ENCODE measurements at places on chromosomes 5 and 9. TPM values are rescaled to one million over a fixed set of nuclear protein-coding genes. Genes with fewer than 3 reads are reported as not detected.
A peak's percentile ranks its signal among the peaks of the same experiment; 100 is the strongest.

GRCh38 chr5:65199993-65200675, 281.6 kb downstream of the ADAMTS6 start:
- no peaks in the 10 kb centered on the region for H3K4me1 ChIP-seq
- H3K36me3 ChIP-seq: no peaks in the 10 kb centered on the region
- no peaks in the 10 kb centered on the region for H3K27me3 ChIP-seq
- DNase-seq: no peak
- no peak overlapping the region for H3K4me3 ChIP-seq

DNA sequence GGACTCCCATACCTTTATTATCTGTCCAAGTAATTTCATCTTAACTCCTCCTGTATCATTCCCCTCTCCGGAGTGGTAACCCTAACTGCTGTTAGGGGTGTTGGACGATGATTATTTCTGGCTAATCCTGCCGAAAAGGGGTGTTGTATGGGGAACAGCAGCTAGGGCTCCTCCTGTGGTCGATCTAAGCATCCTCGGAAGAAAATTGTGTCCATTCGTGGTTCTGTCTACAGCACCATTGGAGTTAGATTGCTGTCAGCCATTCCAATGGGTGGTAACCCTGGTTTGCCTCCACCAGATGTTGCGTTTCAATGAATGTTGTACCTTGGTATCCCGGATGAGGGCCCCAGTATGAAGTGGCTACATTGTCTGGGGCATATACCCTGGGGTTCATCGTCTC, 35.6 kb upstream of the LMNB1 start:
- H3K4me1 ChIP-seq: no peaks in the 10 kb centered on the region
- no peaks in the 10 kb centered on the region for H3K27me3 ChIP-seq
- H3K36me3 ChIP-seq: no peaks in the 10 kb centered on the region

PCDHGA2 gene
- total RNA-seq: 0.04 TPM

DNA sequence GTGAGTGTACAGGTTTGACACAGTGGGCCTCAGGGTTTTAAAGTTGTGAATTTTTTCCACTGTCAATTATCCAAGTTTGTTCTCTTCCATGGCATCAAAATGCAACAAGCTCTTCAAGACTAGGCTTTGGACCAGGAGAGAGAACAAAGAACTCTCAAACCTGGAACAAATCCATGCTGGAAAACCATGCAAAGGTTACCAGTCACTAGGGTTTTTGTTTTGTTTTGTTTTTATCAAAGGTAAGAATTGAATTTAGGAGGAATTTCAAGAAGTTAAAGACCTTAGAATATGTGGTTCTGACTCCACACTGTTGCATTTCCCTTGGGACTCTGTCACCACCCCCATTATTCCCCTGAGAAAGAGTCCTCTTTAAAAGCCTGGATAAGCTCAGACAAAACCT, 191.1 kb upstream of the PIK3R1 start:
- DNase-seq: no peak
- H3K27ac ChIP-seq: no peak overlapping the region
- no peaks in the 10 kb centered on the region for H3K4me1 ChIP-seq
- H3K4me3 ChIP-seq: no peak overlapping the region

DNA sequence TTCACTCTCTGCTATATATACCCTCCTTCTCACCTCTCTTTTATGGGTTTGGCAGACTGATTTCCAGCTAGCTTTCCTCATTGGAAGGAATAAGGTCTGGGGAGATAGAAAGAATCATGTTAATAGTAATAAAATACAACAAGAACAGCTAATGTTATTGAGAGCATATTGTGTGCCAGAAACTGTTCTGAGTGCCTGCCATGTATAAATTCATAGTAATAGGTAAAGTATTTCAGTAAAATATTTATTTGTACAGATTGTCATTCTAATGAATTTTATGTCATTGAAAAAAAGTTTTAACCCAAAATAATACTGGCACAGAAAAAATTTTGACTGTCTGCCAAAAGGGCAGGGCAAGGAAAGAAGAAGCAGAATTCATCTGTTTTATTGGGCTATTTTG, 834.9 kb upstream of the ZNF608 start:
- DNase-seq: no peak
- H3K36me3 ChIP-seq: no peaks in the 10 kb centered on the region
- no peak overlapping the region for H3K27ac ChIP-seq

- no peaks in the 10 kb centered on the region for H3K36me3 ChIP-seq
- no peak overlapping the region for H3K27ac ChIP-seq
- no peak for DNase-seq
Observed at GRCh38 chr9:124558777-124559470, 51.7 kb upstream of the NR5A1 start.

- no peak overlapping the region for H3K4me3 ChIP-seq
- DNase-seq: no peak
- H3K27ac ChIP-seq: no peak overlapping the region
- no peaks in the 10 kb centered on the region for H3K27me3 ChIP-seq
- no peaks in the 10 kb centered on the region for H3K4me1 ChIP-seq
Observed at GRCh38 chr5:140540227-140540626, 7.2 kb upstream of the EIF4EBP3 start.

DNA sequence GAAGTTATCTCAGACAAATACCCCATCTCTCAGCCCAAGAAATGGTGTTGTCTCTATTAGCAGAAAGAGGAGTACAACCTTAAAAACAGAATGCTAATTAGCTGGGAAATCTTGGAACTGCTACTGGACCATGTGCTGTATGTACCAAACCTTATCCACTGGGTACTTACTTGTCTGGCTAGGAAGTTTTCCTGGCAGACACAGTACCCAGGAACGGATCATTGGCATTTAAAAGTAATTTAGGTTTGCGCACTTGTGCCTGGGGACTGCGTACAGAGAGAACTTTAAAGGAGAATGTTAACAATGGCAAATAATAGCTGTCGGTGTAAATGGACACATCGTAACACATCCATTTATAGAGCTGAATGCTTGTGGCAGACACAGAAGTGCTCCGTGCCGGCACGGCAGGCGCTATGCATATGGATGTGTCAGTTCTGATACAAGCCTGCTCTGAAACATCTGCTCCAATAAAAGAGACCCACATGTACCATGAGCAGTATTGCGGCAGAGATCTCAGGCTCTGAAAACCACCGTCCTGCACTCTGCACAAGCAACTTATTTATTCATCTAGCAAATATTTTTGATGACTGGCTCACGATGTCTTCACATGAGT, 290.6 kb upstream of the PANK3 start:
- no peak for DNase-seq
- H3K4me3 ChIP-seq: no peak overlapping the region
- no peak overlapping the region for H3K27ac ChIP-seq
- no peaks in the 10 kb centered on the region for H3K27me3 ChIP-seq
- no peaks in the 10 kb centered on the region for H3K4me1 ChIP-seq
- H3K36me3 ChIP-seq: no peaks in the 10 kb centered on the region

DNA sequence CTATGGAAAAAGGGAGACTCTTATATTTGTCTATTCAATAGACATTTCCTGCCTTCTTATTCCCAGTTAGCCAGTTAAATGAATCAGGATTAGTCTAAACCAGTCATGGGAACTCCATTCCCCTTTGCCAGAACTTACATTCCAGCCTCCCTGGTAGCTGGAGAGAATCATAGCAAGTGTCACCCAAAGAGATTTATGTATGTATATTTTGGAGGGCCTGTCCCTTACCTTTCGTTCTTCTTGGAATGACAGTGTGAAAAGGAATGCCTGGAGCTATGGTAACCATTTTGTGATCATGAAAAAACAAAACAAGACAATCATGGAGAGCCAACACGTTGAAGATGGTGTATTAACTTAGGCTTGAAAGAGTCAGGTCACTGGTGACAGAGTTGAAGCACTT, 627.7 kb downstream of the CCDC171 start:
- no peak overlapping the region for H3K4me3 ChIP-seq
- no peaks in the 10 kb centered on the region for H3K27me3 ChIP-seq
- H3K27ac ChIP-seq: no peak overlapping the region
- no peak for DNase-seq
- H3K36me3 ChIP-seq: no peaks in the 10 kb centered on the region

- H3K4me3 ChIP-seq: peak overlapping the region; percentile 71
- no peak overlapping the region for H3K27ac ChIP-seq
- H3K36me3 ChIP-seq: no peaks in the 10 kb centered on the region
- peaks cover 34% of the 10 kb centered on the region for H3K4me1 ChIP-seq
- no peak for DNase-seq
Observed at GRCh38 chr5:179796877-179797608, 3.3 kb downstream of the LTC4S start.

GRCh38 chr5:116613445-116613844, 38.8 kb upstream of the SEMA6A start:
- H3K4me3 ChIP-seq: no peak overlapping the region
- H3K36me3 ChIP-seq: no peaks in the 10 kb centered on the region
- no peak overlapping the region for H3K27ac ChIP-seq
- H3K27me3 ChIP-seq: no peaks in the 10 kb centered on the region
- no peaks in the 10 kb centered on the region for H3K4me1 ChIP-seq

PHF24 gene
- not detected for total RNA-seq

QRFP gene
- total RNA-seq: not detected

- H3K4me1 ChIP-seq: no peaks in the 10 kb centered on the region
- H3K4me3 ChIP-seq: no peak overlapping the region
- H3K36me3 ChIP-seq: no peaks in the 10 kb centered on the region
- DNase-seq: no peak
- no peak overlapping the region for H3K27ac ChIP-seq
- H3K27me3 ChIP-seq: no peaks in the 10 kb centered on the region
Observed at GRCh38 chr5:90873033-90873517, 314.5 kb downstream of the ADGRV1 start.

DNA sequence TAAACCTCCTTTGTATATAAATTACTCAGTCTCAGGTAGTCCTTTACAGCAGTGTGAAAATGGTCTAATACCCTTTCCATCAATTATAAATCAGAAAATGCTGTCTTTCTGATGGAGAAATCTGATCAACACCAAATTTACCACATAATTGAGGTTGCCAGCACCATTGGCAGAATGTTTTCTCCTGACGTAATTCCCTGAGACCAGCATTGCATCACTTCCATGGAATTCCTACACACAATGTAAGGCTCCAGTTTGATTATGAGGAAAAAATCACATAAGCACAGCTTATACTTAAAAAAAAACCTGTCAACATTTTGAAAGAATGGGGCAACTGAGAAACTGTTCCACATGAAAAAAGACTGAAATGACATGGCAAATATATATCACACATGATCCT, 618.7 kb upstream of the CDH6 start:
- no peaks in the 10 kb centered on the region for H3K36me3 ChIP-seq
- H3K4me3 ChIP-seq: no peak overlapping the region
- no peak overlapping the region for H3K27ac ChIP-seq
- no peaks in the 10 kb centered on the region for H3K27me3 ChIP-seq
- no peak for DNase-seq
- H3K4me1 ChIP-seq: no peaks in the 10 kb centered on the region

PCDHGA4 gene
- 11.1 TPM for total RNA-seq

DNA sequence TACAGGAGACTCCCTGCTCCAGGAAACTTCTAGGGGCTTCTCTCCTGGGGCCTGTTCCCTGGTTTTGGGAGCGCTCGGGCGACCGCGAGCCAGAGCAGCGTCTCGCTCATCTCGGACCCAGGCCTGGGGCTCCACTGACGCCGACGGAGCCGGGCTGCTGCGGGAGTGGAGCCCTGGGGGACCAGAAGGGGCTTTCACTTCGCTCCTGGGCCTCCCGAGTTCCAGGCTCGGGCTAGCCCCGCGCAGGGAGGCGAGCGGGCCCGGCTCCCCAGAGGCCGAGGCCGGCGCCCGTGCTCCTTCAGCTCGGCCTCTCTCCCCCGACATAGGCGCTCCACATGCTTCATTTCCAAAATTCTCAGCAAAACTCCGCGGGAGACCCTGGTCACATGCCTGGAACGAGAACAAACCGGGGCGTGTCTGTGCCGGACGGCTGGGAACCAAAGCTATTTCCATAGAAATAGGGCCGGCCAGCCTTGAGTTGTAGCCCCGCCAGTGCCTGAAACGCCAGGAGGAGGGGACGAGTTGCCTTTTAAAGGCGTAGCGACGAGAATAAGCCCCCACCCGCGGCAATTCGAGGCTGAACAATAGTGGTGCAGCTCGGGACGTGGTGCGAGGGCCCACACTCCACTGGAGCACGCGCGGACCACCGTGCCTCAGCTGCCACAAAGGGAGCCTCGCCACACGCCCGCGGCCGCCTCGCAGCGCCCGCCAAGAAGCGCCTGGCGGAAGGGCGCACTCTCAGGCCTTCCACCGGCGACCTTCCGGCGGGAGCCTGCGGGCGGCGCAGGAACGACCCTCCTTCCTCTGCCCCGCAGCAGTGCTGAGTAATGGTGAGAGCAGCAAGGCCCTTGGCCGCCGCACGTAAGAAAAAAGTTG, 1.1 kb upstream of the G3BP1 start:
- H3K36me3 ChIP-seq: peaks cover 27% of the 10 kb centered on the region
- peak overlapping the region; percentile 90 for H3K27ac ChIP-seq
- peak overlapping the region; percentile 68 for H3K4me3 ChIP-seq
- peak; percentile 84 for DNase-seq
- H3K27me3 ChIP-seq: no peaks in the 10 kb centered on the region
- peaks cover 40% of the 10 kb centered on the region for H3K4me1 ChIP-seq

DNA sequence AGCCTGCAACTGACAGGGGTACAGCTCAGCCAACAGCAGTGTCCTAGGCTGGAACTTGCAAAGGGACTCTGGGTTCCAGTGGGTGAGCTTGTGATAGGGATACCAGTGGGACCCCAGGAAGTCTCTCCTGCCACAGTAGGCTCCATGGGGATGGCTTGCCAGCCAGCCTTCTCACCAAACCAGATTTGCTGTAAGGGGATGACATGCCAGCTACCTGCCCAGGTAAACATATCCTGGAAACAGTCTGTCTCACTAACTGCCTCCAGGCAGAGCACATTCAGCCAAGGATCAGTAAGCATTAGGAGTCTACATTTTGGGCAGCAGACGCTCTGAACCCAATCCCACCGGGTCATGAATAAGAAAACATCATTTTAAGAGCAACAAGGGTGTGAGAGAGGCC, 49.9 kb downstream of the SIL1 start:
- DNase-seq: no peak
- no peaks in the 10 kb centered on the region for H3K4me1 ChIP-seq
- no peak overlapping the region for H3K27ac ChIP-seq
- H3K4me3 ChIP-seq: no peak overlapping the region
- no peaks in the 10 kb centered on the region for H3K27me3 ChIP-seq
- H3K36me3 ChIP-seq: no peaks in the 10 kb centered on the region

S100Z gene
- total RNA-seq: 20.4 TPM

DNA sequence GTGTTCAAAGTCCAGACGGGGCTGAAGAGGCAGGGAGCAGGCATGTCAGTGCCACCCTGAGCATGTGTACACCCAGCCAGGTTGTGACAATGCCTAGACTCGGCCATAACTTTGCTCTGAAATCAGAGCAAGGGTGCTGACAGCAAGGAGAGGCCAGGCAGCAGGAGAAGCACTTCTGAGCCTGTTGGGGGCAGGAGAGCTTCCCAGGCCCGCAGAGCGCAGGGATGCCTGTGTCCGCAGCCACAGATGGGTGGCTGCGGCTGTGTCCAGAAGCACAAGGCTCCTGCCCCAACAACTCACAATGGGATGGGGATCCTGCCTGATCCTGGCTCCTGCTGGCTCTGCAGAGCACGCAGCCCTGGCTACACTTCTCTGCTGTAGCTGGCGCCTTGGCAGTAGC, 373.9 kb downstream of the CHSY3 start:
- H3K4me1 ChIP-seq: no peaks in the 10 kb centered on the region
- no peaks in the 10 kb centered on the region for H3K27me3 ChIP-seq
- H3K36me3 ChIP-seq: no peaks in the 10 kb centered on the region

All from Karpas-422 (cell line).